Erythroblast (primary cell): ENCODE measurements at places on chromosomes 6 and 20.

DNA sequence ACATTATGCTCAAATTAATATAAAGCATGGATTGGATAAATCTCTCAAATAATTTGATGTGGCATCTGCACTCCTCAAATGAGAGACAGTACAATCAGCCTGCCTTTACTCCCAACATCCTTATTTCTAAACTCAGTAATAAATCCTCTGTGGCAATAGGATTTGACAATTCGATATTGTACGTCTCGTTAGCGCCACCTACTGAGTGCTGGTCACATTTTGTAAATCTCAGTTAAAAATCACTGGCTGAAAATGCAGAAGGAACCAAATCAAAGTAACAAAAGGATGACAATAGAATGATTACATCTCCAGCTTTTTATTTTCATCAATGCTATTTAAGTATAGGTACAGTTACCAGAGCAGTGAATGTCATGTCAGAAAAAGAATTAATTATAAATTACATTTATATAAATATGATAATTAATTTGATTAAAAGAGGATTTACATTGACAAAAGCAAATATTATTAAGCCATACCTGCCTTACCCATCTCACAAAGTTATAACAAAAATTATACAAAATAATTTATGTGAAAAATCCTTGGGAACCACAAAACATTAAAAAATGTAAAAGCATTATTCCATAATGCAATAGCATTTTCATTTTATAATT is 20.2 kb upstream of the GJE1 start:
- DNase-seq, result peak; percentile 67

GRCh38 chr20:51129147-51129776 is 106.4 kb upstream of the KCNG1 start:
- DNase-seq, result no peak

GRCh38 chr6:15595461-15596173 is 67.2 kb downstream of the DTNBP1 start:
- no peak for DNase-seq

GRCh38 chr6:130935978-130936377 is 108.8 kb downstream of the SMLR1 start:
- no peak for DNase-seq

- no peak for DNase-seq
Measured at GRCh38 chr6:134420614-134421181, 102.8 kb upstream of the SGK1 start.

GRCh38 chr20:59207742-59208357 is 44.2 kb downstream of the ZNF831 start:
- DNase-seq, result peak; percentile 77

GRCh38 chr20:51631011-51631950 is 88.8 kb upstream of the NFATC2 start:
- no peak for DNase-seq

DNA sequence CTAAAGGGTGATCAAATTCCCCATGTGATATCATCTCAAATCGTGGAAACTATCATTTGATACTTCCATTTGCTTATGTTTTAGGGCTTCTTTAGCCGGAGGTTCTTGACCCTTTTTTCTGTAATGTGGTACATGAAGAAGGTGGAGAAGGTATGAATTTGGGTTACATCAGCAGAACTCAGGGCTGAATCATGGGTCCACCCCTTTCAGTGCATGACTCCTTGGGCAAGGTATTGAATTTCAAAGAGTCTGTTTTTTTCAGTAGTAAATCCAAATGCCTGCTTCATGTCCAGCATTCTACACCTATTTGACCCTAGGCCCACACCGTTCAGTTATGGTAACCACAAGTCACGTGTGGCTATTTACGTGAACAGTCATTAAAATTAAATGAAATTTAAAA is 30.6 kb upstream of the QKI start:
- no peak for DNase-seq

GRCh38 chr6:137697267-137697938 is 169.7 kb upstream of the TNFAIP3 start:
- DNase-seq, result no peak

DNA sequence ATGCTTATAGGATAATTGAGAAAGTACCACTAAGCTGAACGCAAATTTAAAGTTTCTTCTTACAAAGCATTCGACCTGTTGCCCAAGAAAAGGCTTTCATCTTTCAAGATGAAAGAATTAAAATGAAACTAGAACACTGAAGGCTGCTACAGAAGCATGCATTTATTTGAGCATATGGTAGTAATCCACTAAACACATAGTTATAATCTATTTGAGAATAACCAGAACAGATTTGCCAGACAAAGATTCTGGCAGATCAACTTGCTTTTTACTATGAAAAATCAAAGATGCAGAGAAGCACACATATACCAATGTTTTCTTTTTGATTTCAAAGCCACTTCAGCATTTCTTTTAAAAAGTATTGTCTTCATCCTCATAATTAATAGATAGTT is 412.2 kb downstream of the UTRN start:
- DNase-seq, result no peak

DNA sequence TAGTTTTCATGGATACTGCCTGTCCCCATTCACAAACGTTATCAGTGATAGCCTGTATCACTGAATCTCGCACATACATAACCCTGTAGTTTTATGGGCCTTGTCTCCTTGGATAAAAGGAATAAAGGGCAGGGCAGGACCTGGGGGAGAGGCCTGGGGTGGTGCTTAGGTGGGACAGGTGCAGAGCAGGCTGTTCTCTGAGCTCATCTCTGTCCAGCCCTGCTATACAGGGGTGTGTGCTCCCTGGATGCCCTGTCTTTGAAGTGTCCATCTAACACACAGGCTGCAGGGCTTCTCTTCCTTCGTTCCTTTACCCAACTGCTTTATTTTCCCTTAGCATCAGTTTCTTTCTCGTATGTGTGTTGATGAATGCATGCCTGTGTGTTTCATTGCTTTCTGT is 26.4 kb downstream of the BRPF3 start:
- DNase-seq, result no peak

DNA sequence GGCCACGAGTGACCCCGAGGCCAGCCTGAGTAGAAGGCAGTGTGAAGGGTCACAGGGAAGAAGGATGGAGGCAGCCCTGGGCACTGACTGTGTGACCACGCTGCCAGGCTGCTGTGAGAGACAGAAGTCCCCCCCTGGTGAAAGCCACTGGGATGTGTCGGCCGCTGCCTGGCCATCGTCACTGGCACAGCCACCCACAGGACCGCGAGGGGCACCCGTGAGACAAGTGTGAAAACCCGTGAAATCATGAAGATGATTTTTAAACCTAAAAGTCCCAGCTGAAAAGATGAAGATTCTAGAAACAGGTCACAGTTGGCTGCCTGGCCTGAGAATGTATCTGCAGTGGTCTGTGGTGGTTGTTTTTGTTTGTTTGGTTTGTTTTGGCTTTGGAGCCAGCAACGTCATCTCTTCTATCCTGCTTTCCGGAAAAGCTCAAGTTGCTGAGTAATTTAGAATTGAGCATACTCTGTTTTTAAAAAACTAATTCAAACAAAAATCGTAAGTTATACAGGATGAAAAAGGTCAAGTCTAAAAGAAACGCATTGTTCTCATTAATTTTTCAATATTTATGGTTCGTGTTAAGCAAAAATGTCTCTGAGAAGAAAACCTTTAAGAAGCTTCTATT is 94.7 kb downstream of the HUS1B start:
- DNase-seq, result no peak

DNA sequence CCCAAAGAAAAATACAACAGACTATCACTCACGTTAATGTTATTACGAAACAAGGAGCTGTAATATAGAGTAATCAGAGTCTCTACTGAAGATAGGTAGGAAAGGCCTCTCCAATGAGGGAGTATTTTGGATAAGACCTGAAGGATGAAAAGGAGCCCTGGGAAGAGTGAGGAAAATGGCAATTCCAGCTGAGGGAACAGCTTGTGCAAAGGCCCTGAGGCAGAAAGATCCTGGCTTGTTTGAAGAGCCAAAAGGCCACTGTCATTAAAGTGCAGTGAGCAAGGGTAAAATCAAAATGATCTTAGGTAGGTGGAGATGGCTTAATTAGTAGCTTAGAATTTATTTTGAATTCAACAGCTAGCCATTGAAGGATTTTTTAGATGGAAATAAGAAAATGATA is 138.6 kb downstream of the KHDC1L start:
- no peak for DNase-seq

GRCh38 chr6:3147914-3148757 is 9.2 kb downstream of the TUBB2A start:
- no peak for DNase-seq

- DNase-seq, result no peak
Measured at GRCh38 chr20:59084041-59084850, 41.7 kb upstream of the PRELID3B start.

GRCh38 chr20:23349338-23350195 is 1.0 kb upstream of the NXT1 start:
- peak; percentile 94 for DNase-seq

DNA sequence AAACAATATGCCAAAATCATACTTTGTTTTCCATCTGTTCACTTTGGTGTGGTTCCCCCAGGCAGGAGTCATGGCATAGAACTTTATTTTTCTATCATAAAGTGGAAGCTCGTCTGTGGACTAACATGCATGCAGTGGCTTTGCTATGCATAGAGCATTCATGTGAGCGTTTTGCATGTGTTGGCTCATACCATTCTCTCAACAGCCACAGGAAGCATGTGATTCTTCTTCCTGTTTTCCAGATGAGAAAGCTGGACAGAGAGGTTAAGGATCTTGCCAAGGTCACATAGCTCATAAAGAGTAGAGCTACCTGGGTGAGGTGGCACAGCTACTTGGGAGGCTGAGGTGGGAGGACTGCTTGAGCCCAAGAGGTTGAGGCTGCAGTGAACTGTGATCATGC is 123.4 kb upstream of the HDGFL1 start:
- no peak for DNase-seq

GRCh38 chr6:42628604-42629003 is 64.8 kb downstream of the UBR2 start:
- DNase-seq, result no peak

DNA sequence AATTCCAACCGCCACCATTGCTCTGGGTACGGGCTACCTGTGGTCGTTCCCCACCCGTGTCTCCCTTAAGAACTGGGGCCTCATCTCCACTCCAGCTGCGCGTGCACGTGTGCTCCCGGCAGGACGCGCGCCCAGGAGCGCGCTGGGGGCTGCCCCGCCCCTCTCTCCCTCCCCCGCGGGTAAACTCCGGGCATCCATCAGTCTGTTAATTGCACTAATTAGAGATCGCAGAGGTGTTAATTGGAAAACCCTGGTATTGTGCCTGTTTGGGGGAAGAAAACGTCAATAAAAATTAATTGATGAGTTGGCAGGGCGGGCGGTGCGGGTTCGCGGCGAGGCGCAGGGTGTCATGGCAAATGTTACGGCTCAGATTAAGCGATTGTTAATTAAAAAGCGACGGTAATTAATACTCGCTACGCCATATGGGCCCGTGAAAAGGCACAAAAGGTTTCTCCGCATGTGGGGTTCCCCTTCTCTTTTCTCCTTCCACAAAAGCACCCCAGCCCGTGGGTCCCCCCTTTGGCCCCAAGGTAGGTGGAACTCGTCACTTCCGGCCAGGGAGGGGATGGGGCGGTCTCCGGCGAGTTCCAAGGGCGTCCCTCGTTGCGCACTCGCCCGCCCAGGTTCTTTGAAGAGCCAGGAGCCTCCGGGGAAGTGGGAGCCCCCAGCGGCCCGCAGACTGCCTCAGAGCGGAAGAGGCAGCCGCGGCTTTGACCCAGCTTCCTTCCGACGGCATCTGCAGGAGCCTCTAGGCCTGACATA is 14.4 kb downstream of the FOXP4 start:
- DNase-seq, result peak; percentile 85

GRCh38 chr6:146602526-146602925 is 3.8 kb downstream of the ADGB start:
- DNase-seq, result no peak

DNA sequence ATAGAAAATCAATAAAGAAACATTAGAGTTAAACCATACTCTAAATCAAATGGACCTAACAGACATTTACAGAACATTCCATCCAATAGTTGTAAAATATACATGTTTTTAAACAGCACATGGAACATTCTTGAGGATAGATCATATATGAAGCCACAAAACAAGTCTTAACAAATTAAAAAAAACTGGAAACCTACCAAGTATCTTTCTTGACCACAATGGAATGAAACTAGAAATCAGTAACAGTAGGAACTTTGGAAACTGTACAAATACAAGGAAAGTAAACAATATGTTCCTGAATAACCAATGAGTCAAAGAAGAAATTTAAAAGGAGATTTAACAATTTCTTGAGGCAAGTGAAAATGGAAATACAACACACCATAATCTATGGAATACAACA is 91.2 kb upstream of the GLP1R start:
- DNase-seq, result no peak

GRCh38 chr6:107154131-107154800 is 39.0 kb upstream of the BEND3 start:
- no peak for DNase-seq

DNA sequence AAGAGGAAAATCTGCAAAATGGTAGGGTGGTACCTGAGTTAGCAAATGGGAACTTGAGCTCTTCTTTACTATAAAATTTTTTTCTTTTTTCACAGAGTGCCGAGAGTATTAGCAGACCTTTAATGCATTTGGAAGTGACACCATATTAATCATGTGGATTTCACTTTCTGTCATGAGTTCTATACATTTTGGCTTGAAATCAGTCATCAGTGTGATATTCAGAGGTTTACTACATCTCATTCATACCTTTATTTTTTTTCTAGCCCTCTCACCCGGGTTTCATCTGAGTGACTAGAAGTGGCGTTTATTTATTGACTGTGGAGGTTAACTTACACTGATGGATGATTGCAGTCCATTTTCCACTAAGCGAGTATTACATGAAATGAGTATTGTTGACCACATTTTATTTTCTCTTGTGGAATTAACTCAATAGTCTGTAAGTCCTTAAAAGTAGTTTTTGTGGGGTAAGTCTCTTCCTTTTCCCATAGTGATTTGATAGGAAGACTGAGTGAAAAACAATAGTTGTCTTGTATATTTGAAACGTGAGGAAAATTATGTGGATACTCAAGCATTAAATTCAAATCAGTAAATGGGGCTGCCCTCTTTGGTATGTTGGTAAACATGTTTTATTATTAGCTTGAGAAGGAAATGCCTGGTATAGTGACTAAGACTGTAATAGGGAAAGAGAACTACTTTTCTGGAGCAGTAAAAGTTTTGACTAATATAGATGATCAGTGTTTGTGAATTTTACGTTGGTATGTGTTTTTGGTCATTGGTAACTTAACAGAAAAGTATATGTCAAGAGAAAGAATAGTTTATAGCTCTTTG is 55.5 kb downstream of the JARID2 start:
- DNase-seq, result no peak

DNA sequence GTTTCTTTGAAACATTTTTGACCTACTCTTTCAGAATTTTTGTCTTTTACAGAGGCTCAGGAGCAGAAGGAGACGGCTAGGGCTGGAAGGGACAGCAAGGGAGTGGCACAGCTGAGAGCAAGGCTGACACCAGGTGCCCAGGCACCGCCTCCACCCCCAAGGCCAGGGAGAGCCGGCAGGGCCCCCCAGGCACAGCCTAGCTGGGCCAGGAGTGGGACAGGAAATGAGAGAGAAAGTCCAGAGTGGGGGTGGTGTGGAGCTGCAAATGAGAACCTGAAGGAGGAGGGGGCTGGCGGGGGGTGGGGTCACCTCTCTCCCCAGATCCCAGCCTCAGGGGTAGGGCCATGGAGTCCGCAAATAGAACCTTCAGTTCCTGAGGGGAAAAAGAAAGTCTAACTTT is 236.7 kb downstream of the CDC5L start:
- DNase-seq, result no peak
